Effector memory CD8-positive, alpha-beta T cell (primary cell): ENCODE measurements at places on chromosomes 5 and 9.

DNA sequence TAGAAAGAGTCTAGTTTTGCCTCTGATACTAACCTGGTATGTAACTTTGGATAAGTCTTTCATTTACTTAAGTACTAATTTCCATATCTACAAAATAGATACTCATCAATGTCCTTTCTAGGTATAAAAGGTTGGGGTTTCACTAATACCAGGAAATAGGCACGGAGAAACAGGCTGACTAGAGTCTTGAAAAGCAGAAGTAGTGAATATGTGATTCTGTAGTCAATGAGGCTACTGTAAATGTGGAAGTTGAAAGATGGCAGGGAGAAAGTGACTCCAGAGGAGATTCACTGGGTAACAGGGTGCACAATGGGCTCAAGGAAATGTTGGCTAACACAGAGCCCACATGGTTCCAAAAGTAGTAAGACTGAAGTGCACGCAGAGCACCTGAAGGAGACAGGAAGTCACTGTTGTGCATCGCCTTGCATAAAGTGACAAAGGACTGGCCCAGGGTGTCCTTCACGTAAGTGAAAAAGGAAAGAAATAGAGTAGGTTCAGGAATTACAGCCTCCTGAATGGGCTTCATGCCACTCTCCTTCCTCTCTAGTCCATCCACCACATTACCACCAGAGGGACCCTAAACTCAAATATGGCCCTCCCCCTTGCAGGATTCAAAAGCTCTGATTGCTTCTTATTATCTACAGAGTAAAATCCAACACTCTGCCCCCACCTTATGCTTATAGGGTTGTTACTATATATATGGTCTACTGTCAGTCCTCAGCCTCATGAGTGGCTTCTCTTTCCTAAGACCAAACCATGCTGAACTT is 288.0 kb upstream of the SMARCA2 start:
- no peak for DNase-seq

GRCh38 chr5:83877911-83878706 is 157.5 kb upstream of the HAPLN1 start:
- DNase-seq, result no peak

- no peak for DNase-seq
Measured at GRCh38 chr9:105290418-105290817, 46.0 kb downstream of the SLC44A1 start.

DNA sequence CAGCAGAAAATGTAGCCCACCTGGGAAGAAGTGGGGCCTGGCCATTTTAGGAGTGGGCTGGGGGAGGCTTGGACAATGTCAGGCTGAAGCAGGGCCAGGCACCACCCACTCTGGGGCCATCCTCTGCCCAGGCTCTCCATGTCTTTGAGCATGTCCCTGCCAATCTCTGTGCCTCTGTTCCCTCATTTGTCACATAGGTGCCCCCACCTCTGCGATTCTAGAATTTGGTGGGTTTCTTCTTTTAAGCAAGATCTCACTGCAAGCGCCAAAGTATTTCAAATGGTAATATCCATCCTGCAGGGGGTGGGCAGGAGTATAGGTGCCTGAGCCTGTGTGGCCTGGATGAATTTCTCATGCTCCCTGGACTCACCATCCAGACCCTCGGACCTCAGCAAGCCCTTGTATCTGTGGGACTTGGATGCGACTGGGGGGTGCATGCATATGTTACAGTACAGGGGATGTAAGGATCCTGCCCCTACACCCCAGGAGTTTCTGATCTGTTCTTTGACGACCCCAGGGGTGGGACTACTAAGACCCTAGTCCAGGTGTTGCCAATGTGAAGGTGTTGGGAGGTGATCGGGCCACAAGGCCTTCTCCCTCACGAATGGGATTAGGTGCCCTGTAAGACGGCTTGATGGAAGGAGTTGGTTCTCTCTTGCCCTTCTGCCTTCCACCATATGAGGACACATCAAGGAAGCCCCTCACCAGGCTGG is 4.3 kb downstream of the CD74 start:
- DNase-seq, result no peak

- no peak for DNase-seq
Measured at GRCh38 chr9:91953718-91954117, 3.7 kb upstream of the ROR2 start.

DNA sequence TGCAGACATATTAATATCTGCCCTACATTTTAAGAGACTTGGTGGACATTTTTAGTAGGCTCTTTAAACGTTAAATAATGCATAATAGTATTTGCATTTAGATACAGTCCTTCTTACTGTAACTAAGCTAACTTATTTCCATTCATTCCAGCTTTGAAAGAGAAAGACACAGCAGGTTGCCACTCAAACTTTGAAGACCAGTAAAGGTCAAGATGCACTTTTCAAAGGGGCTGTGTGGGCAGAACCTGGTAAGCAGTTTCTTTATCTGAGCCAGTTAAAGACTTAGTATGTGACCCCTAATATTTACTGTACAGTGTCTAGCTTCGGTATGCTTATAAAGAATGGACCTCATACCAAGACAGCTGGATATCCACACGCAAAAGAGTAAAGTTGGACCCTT is 20.8 kb downstream of the PLGRKT start:
- DNase-seq, result no peak

DNA sequence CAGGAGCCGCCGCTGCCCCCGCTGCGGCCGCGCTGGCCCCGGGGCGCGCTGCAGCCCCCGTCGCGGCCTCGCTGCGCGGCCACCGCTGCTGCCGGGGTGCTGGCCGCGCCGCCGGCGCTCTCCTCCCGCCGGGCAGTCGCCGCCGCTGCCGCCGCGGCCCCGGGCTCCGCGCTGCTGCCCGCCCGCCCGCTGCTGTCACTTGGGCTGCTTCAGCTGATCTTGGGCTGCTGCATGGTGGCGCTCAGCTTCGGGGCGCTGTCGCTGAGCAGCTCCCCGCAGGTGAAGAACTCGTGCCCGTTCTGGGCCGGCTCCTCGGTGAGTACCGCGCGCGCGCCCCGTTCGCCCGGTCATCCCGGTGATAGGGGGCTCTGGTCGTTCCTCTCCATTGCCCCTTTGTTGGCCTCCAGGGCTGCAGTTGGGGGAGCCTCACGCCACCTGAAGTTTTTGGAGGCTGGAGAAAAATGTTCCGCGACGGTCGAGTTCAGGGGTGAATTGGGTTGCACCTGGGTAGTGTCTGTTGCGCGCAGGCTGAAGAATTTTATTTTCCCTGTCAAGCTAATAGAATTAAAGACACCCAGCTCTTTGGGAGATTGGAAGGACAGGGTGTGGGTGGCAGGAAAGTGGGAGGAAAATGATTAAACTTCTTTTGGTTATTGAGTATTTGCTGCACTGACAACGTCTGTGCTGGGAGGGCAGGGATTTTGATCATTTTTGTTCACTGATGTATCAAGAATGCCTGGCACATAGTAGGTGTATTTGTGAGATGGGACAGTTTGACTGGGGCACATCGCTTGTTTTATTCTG is 596 bp downstream of the ENTREP1 start:
- DNase-seq, result no peak

DNA sequence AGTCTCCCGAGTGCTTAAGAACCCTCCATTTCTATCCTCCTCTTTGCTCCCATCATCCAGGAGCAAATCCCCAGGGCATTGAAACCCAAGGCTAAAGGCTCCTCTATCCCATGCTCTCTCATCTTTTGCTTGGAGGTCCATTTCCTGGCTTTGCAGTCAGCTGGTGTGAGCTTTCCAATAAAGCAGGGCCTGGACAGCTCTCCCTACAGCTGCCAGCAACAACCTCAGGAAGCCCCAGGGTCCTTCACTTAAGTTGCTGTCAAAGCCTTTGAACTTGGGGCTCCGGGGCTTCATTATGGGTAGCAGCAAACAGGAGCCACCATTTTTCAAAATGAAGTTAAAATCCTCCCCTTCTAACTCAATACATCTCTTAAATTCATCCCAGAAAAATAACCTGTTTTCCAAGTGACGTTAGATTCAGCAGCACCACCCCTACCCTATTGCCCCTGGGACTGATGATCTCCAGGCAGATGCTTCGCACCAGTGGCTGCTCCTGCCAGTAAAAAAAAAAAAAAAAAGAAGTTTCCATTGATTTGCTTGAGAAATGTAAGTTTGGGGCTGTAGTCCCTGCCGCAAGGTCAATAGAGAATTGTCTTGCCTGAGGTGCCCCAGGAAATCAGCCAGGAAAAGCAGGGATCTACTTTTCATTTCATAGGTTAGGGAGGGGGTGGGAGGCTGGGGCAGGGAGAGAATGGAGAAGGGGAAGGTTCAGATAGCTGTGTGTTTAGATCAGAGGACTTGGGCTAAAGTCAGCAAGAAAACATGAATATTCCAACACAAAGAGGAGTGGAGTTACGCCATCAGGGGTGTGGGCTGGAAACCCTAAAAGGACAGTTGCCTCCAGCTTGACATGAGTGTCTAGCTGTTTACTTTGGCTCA is 83.8 kb upstream of the IL6ST start:
- no peak for DNase-seq
